ENCODE measurements at places on chromosomes 2 and 18.

DNA sequence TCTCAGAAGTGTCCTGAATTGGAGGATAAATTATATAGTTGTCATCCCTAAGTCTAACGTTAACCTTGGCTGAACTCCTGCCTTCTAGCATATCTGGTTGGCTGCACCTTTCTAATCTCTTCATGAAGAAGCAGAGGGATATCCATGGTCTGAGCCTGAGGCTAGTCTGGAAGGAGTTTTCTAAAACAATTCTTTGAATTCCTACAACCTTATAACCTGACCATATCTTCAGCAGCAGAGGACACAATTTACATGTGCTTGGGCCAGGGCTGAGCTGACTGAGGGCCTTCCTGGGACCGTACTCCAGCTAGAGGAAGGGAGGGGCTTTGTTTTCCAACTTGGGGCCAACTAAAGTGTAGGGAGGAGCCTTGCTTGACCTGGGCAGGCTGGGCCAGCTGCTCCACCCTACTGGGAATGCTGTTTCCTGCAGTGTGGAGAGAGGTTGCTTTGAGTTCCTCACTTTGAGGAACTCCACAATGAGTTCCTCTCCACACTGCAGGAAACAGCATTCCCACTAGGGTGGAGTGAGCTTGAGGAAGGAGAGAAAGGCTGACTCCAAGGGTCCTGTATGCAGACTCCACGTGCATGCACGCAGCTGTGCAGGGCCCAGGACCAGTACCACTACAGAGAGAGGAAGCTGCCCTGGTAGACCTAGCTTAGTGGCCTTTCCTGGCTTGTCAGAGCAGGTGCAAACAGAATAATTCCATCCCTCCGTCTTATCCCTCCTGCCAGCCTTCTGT lies 19.6 kb downstream of the CEP68 start:
- DNase-seq = no peak

DNA sequence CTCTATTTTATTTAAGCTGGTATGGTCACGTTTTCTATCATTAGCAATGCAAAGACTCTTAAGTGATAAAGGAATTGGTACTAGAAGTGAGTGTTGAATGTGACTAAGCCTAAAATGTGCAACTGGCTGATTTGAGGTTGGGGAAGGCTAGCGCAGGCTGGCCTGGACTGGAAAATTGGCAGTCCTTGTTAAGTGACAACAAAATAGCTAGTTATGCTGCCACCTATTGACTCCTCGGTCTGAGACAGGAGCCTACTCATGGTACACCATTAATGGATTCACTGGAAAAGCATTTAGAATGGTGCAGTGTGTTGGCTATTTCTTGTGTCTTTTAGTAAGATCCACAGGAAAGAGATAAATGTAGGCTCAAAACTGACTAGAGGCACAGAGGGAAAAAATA lies 5.7 kb upstream of the WIPF1 start:
- DNase-seq = no peak

GRCh38 chr2:57877811-57878170 lies 168.8 kb upstream of the VRK2 start:
- no peak for DNase-seq

GRCh38 chr18:65215865-65216466 lies 534.8 kb upstream of the CDH7 start:
- DNase-seq = no peak

GRCh38 chr2:10371441-10372196 lies 68.9 kb downstream of the HPCAL1 start:
- DNase-seq = no peak

DNA sequence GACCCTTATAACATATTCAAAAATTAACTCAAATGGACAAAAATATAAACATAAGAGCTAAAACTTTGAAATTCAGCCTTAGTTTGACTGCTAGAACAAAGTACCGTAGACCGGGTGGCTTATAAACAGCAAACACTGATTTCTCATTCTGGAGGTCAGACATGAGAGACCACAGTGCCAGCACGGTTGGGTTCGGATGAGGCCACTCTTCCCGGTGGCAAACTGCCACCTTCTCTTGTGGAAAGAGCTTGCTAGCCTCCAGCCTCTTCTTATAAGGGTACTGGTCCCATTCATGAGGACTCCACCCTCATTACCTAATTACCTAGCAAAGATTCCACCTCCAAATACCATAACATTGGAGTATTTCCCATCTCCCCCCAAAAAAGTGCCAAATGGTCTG lies 91.3 kb downstream of the FAM210A start:
- no peak for DNase-seq

DNA sequence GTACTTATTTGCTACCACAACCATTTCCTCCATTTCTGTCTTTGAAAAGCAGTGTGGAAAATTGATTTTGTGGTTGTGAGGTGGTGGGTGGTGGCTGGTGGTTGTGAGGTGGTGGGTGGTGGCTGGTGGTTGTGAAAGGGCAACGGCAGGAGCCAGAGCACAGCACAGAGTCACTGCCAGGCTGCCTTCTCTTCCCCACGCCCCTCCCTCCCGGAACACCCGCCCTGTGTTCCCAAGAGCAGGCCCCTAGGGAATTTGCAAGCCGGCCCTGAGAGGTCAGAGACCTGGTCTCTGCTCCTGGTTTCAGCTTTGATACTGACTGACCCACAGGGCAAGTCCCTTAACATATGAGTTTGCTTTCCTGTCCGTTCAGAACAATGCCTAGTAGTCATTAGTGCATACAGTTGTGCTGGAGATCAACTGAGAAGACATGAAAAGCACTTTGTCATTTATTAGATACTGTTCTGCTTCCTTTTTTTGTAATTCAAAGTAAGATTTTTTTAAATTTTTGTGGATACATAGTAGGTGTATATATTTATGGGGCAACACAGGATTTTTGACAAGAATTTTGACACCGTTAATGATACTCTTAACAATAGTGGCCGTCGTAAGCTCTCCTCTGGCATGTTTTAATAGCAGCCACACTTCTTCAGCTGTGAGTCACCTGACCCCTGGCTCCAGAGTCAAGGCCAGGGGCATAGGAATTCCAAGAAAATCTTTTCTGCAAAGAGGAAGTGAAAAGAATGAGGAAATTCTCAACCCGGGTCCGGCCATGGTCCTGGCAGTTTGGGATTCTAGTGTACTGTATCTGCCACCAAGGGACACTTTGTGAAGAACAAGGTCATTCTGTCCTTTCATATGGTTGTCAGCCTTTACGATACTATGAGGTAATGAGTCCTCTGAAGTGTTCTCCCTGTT lies 53.2 kb downstream of the ITGA6 start:
- no peak for DNase-seq

- DNase-seq = no peak
Measured at GRCh38 chr2:6394276-6394675, 471.4 kb downstream of the CMPK2 start.

- no peak for DNase-seq
Measured at GRCh38 chr18:27120246-27120645, 64.9 kb downstream of the CHST9 start.

DNA sequence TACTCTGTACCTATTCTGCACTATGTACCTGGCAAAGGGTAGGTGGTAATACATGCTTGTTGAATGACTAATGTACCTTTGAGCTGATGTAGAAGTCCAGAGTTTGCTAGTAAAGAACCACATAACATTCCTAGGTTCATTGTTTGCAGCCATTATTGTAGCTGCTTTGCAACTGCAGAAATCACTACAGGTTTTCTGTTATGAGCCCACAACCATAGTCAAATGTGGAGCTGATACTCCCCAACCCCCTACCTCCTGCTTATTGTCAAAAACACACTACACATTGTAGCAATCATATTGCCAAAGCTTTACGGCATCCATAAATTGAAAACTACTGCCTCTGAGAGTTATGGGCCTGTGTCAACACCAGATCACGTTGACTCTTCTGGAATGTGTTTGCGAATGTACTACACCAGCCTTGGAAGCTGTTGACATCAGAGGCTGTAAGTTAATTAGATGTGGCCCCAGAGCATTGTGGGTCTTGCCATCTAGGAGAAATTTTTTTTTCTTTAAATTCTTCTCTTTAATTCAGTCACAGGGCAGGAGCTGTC lies 187.0 kb downstream of the AGPS start:
- no peak for DNase-seq

DNA sequence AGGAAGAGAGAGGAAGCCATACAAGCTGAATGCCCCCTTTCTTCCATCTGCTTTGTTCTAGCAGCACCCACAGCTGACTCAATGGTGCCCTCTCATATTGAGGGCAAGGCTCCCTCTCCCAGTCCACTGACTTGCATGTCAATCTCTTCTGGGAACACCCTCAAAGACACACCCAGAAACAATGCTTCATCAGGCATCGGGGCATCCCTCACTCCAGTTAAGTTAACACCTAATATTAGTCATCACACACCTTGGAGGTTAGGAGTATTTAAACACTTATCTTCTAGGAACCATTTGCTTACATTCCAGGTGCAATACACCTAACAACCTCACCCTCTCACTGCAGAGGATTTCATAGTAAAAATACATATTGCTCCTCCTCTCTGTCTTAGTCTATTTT lies 993.5 kb upstream of the DDX18 start:
- no peak for DNase-seq

- no peak for DNase-seq
Measured at GRCh38 chr2:60297296-60298005, 256.0 kb downstream of the BCL11A start.

DNA sequence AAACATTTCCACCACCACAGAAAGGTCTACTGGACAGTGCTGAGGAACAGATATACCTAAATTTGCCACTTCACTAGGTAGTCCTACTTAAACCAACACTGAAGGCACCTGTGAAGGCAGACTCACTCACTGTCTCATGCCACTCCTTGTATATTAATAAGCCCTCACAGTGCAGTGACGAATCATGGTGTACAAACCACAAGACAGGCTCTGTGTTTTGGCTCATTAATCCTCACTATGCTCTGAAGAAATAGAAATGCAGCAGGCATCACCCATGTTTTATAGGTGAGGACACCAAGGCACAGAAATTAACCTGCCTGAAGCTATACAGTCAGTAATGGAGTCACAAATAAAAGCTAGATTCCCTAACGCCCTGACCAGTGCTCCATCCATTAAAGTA lies 44.3 kb downstream of the BARD1 start:
- no peak for DNase-seq

GRCh38 chr2:108855194-108855593 lies 68.6 kb downstream of the CCDC138 start:
- DNase-seq = no peak

- no peak for DNase-seq
Measured at GRCh38 chr18:26869640-26870039, 4.1 kb upstream of the AQP4 start.

DNA sequence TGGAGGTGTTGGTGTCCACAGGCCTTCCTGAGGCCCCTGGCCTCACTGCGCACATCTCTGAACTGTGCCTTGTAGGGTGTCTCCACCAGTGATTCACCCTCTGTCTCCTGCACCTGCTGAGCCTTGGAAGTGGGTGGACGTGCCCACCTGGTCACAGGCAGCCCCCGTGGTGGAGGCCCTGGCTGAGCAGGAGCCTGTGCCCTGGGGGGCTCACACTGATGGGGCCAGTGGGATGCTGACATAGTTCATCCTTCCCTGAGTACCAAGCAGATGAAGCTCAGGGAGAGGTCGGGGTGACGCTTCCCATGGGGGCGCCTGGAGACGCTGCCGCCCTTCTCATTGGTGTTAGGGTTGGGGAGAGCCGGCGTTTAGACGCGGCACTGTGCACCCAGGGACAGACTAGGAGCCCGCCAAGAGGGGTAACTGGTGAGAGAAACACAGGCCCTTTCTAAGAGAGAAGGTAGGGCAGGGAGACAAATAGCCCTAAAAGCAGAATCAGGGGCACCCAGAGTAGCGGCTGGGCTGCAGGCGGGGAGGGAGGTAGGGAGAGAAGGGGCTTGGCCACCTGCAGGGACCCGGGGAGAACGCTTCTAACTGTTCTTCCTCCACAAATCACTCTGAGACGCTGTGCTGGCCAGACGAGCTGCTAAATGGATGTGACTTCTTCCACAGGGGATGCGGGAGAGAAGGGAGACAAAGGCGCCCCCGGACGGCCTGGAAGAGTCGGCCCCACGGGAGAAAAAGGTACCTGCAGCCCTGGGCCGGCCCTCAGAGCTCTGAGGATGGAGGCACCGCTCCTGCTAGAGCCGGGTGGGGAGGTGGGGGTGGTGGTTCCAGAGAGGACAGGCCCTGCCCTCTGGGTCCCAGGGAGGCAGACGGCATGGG lies 18.0 kb downstream of the COLEC11 start:
- DNase-seq = no peak

DNA sequence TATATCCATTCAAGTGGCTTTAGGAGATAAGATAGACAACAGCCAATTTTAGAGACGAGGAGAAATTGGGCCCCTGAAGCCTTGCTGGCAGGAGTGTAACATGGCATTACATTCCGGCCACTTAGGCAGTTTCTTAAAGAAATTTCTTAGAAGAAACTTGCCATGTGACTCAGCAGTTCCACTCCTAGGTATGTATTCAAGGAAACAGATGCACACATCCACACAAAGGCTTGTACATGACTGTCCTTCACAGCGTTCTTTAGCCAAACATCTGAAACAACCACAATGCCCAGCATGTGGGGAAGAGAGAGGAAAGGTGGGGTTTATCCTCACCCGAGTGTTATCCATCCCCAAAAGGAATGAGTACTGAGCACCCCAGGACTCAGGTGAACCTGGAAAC lies 107.1 kb downstream of the NFATC1 start:
- DNase-seq = no peak

- no peak for DNase-seq
Measured at GRCh38 chr18:45549290-45549689, 66.0 kb upstream of the SLC14A2 start.

DNA sequence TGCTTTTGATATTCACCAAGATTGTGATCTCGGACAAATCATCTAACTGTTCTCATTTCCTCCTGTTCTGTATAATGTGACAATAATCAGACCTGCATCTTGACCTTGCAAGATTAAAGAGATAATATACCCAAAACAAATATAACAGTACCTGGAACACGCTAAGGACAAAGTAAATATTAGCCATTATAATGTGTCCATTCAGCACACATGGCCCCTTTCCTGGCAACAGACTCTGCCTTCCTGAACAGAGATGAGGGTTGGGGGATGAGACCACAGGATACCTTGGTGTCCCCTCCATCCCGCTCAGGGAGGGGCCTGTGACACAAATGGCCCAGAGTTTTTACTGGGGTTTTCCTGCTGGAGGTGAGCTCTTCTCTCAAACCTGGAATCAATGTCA lies 143.4 kb upstream of the SERPINE2 start:
- DNase-seq = no peak

DNA sequence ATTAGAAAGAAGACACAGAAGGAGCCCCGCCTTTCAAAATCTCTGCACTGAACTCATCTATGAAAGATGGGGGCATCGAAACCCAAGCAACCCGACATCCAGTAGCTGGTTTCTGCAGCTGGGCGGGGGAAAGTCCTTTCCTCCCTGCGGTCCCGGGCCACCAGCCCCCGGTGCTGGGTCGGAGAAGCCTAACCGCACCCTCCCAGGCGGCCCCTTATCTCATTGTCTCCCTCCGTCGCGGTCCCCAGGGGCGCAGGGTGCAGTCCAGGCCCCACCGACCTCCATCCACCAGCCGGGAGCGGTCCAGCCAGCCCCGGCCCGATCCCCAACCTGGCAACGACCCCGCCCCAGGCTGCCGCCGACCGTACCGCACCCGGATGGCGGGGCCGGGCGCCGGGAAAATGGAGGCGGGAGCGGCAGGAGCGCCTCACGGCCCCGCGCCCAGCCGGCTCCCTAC lies 452 bp downstream of the RAPH1 start:
- no peak for DNase-seq

- DNase-seq = no peak
Measured at GRCh38 chr2:36798724-36799123, 102.2 kb downstream of the VIT start.

- no peak for DNase-seq
Measured at GRCh38 chr2:112776113-112776512, 8.2 kb downstream of the IL1A start.

GRCh38 chr2:223247136-223247535 lies 195.1 kb downstream of the KCNE4 start:
- DNase-seq = no peak
